ENCODE measurements at places on chromosomes 16 and 17.
A peak's percentile ranks its signal among the peaks of the same experiment; 100 is the strongest.

GRCh38 chr16:82955741-82956348, 329.1 kb downstream of the CDH13 start:
- DNase-seq: no peak

GRCh38 chr16:89693289-89693731, 6.8 kb downstream of the CDK10 start:
- DNase-seq: no peak

DNA sequence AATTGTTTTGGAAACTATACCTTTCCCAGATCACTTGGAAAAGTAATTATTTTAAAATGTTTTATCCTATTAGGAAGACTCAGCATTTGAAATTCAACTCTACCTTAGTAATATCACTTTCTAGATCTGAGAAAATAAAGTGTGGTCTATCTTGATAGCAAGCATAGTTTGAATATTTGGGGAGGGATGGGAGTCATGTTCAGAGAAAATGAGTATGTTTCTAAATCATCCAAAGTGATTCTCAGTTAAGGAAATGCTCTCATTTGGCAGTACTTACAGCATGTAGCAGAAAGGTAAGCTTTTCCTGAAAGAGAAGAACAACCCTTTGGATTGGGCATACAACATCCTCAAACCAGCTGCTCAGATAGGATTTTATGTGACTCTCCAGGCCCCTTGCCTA, 6.9 kb downstream of the C17orf75 start:
- no peak for DNase-seq

GRCh38 chr16:68866933-68867332, 23.6 kb downstream of the TANGO6 start:
- no peak for DNase-seq

GRCh38 chr17:20267459-20267842, 199.9 kb downstream of the LGALS9B start:
- no peak for DNase-seq

- DNase-seq: no peak
Measured at GRCh38 chr16:49630783-49631182, 225.1 kb downstream of the ZNF423 start.

DNA sequence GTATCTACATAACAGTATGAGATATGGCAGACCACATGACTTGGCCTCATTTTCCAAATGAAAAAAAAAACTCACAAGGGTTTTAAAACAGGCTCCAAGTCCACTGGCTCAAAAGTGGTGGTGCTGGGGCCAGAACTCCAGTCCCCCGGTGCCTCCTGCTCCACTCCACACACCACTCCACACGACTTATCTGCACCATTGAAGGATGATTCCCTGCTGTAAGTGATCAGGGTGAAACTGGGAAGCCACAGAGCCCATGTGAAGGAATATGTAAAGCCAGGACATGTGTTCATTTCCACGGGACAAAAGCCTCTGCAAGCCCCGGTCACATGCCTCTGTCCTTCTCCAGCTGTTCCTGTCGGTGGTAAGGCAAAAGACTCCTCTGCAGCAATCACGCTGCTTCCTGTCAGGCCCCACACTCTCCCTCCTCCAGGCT, 97.2 kb downstream of the ZNF18 start:
- no peak for DNase-seq

DNA sequence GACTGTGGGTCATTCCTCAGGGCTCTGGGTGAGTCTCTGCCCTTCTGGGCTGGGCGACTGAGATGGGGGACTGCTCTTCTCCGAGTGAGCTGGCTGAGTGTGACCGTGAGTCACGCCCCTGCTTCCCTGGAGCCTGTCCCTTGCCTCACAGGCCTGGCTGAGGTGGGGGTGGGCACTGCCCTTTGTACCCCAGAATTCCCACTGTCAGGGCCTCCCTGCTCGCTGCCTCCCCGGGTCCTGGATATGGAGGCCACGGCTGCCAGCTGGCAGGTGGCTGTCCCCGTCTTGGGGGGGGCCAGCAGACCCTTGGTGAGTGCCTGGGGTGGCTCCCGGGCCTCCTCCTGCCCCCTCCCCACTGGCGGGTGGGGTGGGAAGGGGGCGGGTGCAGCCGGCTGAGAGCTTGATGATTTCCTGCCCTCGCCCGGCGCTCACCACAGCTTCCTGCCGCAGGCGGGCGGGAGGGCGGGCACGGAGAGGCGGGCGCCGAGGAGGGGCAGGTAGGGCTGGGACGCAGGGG, at the start of gene LAT:
Gene LAT (plus strand): TSS at position 434 of the 517 bp plus-strand sequence. CDS start 366 bp downstream, outside the sequence.
- no peak for DNase-seq

- DNase-seq: no peak
Measured at GRCh38 chr17:55090079-55090492, 121.5 kb downstream of the STXBP4 start.

- DNase-seq: no peak
Measured at GRCh38 chr16:19618876-19619275, 63.4 kb downstream of the VPS35L start.

DNA sequence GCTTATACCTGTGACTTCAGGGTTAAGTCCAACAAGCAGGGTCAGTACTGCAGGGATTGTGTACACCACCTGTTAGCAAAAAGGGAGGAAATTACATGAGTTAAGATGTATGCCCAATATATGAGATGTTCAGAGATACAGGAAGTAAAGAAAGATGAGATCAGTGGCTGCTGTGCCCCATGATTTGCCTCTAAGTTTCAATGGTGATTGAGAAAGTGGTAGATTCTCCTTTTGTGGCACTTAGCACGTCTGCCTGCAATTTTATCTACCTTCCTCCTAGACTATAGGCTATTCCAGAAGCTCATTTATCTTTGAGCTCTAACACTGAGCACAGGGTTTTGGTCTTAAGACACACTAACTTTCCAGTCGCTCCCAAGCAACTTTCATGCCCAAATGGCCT, 3.6 kb downstream of the TMEM220 start:
- no peak for DNase-seq

GRCh38 chr16:12157517-12158093, 181.1 kb downstream of the SNX29 start:
- no peak for DNase-seq

- peak; percentile 82 for DNase-seq
Measured at GRCh38 chr17:7851438-7852261, 3.2 kb upstream of the TMEM88 start.

DNA sequence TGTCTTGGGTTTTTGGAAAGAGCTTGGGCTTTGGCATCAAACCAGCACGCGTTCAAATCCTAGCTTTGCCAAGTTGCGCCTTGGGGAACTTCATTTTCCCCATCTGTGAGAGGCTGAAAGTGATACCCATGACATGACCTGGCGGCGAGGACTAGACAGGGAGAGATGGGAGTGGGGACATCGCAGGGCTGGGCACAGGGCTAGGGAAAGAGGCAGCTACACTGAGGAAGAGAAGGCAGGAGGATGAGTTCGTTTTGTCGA, 202.9 kb downstream of the IRF8 start:
- DNase-seq: no peak

DNA sequence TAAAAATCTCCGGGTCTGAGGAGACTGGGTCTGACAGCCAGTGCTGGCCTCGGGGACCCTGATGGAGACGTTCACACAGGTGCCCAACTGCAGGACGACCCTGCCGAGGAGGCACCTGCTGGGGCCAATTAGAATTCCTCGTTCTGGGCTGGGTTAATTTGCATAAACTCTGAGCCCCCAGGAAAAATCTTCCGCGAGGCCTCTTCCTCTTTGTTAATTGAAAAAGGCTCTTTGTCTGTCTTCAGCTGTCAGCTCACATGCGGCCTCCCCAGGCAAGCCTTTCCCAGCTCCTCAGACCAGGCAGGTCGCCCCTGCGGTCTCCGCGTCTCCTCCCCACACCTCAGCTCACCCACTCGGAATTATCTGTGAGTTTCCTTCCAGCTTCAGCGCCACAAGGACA, 400.2 kb downstream of the SEC14L1 start:
- DNase-seq: no peak

DNA sequence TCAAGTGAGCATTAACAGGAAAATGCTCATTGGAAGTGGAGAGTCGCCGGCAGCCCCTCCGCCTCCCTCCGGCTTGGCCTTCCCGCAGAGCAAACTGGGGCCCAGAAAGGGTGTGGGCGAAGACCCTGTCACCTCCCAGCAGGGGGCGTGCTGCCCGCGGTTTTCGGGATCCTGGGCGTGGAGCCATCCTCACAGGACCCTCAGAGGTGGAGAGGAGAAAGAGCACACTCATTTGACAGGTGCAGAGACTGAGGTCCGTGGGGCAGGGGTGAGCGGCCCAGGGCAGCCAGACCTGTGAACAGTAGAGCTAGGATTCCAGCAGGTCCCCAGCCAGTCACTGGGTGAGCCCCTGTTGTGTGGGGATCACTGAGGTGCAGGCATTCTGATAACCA, 1002.9 kb downstream of the KCNJ18 start:
- no peak for DNase-seq

GRCh38 chr17:69069226-69069750, 8.6 kb upstream of the ABCA9 start:
- no peak for DNase-seq

GRCh38 chr16:20753727-20754126, 10.1 kb upstream of the ACSM3 start:
- DNase-seq: no peak

DNA sequence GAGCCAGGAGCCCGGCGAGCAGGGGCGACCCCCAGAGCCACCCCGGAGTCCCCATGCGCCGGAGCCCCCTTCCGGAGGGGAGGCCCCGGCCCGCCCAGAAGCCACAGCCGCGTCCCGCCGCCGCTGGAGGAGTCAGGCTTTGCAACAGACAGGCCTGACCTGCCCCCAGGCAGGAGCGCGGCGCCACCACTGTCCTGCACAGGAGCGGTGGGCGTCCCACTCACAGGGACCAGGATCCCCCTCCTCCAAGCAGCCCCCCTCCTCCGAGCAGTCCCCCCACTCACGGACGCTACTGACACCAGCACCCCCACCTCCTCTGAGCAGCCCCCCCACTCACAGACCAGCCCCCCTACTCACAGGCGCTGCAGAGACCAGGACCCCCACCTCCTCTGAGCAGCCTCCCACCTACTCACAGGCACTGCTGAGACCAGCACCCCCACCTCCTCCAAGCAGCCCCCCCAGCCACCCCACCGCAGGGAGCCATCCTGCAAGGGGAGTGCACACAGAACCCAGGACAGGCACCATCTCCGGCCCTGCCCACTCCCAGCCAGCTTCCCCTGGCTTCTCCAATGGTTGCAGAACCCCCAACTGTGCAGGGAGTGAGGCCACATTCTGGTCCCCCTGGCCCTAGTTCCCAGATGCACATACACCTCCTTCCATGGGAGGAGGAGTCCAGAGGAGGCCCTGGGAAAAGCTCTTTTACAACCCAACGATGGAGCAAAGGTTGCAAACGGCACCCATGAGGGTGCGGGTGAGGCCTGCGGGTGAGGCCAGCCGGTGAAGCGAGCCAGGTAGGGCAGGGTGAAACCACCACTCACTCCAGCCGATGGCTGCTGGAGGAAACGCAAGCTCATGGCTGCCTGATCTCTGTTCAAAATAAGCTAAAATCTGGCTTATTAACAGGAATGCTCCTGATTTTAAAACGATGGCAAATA, 69.9 kb downstream of the ABR start:
- no peak for DNase-seq

DNA sequence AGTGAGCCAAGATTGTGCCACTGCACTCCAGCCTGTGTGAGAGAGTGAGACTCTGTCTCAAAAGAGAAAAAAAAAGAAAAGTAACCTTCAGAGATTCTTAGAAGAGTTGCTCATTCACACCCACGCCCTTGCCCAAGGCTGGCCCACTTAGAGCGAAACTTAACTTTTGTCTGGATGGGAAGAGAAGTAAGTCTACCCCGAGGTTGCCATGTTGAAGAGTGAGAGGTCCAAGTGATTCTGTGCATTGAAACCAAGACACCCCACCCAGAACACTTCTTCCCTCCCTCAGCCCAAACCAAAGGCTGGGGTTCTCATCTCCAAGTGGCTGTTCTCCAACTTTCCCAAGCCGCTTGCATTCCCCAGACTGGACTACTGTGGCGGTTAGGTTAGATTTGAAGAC, 2.4 kb upstream of the CISD3 start:
- no peak for DNase-seq

DNA sequence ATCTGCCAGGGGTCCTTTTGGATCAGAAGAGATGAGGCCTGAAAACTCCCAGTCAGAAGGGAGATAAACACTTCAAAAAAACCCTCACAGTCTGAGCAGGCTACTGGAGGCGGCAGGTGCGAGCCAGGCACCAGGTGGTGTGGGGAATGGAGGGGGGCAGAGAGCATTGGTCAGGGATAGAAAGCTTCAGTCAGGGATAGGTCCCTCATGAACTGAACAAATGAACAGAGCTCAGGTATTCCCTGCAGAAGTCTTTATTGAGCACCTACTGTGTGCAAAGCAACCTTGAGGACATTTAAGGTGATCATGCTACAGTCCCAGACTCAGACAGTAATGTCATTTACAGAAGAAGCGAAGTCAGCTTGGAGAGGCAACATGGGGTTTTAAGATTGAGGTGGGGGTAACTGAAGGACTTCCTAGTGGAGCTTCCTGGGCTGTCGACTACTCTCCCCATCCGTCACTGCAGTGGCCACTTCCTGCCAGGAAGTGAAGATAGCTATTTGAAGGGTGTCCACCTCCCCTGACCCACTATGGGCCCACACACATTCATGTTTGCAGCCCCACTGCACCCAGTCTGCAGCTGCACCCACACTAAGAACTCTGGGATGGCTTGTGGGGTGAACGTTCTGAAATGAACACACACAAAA, 3.2 kb downstream of the KIFC3 start:
- no peak for DNase-seq

DNA sequence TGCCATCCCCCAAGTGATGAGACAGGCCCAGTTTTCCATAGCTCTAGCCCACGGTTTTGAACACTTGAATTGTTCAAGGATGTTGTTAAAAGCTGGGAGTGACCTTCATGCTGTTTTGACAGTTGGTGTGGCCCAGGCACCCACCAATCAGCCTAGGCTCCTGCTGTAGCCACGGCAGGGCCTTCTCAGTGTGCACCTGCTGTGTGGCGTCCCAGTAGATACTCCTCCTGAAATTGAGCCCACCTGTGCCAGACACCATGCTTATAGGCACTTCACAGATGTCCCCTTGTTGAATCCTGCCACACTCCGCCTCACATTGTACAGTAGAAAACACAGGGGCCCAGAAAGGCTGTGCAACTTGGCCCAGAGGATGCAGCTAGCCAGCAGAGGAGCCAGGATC, 86.4 kb downstream of the SOCS1 start:
- DNase-seq: no peak

DNA sequence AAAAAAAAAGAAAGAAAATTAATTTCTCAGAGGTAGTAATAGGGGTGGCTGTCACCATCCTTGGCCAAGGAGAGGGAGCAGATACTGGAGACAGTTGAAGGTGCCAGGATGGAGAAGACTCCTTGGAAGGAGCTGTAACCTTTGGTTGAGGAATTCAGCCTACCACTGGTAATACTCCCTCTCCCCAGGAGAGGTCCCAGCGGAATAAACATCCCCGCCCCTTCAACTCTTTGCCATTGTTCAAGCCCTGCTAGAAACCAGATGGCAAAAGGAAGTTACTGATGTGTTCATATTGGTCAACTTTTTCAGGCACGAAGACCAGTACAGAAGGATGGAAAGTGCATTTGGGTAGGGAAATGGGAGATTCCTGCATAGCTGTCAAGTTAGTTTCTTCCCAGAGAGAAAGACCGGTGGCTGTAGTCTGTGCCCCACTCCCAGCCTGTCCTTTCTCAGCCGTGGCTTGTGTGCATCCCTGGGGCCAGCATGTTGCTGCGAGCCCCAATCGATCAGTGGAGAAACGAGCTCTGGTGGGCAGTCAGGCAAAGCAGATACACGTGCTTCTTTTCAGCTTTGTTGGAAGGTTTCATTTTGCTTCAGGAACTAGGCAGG, 612.1 kb downstream of the MAF start:
- DNase-seq: no peak

All from anterior cingulate cortex (tissue), 58 donors.